Activated CD4-positive, alpha-beta T cell treated with anti-CD3 and anti-CD28 coated beads, Interleukin-2, amount 10 ng/mL, durations not matched to agents 7 days and 5 days (primary cell): ENCODE measurements at places on chromosomes 12 and 14. TPM values are rescaled to one million over a fixed set of nuclear protein-coding genes. Genes with fewer than 3 reads are reported as not detected.

Gene PRKAB1
- 37.2 TPM for total RNA-seq

Gene IL26
- total RNA-seq = 0.50 TPM

Gene NDUFA12
- total RNA-seq = 219 TPM

Gene CCDC196
- not detected for total RNA-seq

Gene GTF2A1
- total RNA-seq = 46.9 TPM

DNA sequence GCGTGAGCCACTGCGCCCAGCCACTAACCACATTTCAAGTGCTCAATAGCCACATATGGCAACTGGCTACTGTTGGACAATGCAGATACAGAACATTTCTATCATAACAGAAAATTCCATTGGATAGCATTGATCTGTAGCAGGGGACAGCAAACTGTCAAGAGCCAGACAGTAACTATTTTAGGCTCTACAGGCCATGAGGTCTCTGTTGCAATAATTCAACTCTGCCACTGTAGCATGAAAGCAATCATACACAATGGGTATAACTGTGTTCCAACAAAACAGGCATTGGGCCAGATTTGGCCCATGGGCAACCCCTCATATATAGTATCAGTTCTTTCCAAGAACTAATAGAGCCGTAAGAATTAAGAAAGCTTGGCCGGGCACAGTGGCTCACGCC is 8.0 kb downstream of the CSRNP2 start:
- no peak for DNase-seq

- peak; percentile 80 for DNase-seq
Observed at GRCh38 chr12:112013601-112014402, 576 bp downstream of the ERP29 start.

- no peak for DNase-seq
Observed at GRCh38 chr14:61330511-61330910, 9.1 kb downstream of the PRKCH start.

DNA sequence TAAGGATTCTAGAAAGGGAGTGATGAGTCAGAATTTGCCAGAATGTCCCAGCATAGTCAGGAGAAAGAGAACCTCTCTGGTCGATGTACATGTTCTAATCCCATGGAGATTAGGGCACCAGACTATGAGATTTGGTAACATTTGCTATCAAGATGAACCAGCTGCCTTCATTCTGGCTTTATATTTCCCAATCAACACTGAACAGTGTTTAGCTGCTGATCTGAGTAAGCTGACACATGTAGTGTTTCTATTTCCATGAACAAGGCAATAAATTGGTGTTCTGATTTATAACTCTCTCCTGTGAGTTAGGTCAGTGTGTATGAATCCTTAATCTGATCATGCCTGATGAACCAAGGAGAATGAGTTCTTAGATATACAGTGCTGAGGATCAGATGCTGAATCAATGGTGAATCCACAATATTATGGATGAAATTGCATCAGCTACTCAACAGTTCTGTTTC is 158.0 kb upstream of the AMIGO2 start:
- no peak for DNase-seq

GRCh38 chr12:15186597-15186996 is 34.6 kb downstream of the RERG start:
- DNase-seq = no peak

DNA sequence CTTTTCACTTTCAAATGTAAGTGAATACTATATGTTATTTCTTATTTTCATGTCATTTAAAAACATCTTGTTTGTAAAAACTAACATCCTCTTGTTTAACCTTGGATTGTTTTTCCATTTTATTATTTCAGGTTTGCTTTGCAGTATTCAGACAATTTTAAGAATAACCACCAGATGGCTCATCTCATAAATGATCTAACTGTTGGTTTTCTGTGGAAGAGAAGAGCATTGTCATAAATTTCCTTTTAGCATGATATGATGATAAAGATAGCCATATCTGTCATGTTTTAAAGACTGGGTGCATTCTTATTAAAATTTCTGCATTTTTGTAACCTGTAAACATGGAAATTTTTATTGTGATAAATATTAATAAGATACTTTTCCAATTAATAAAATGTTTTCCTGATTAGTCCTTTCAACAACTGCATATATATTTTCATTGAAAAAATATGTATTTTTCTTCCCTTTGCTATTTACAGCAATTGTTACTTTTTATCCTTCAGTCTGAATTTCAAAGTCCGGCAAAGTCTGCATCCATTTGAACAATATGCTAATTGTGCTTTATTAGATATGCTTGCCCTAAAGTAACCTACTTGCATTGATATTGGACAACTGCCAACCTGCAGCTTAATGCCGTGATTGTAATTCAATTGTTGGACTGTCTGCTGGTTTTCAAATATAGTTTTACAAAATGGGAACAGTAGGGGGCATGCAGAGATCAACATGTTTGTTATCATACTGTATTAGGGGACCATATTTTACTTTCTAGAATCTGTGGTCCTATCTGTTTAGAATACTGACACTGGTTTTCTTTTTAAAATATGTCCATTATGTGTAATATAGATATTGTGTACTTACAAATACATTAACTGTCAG is 163.4 kb downstream of the GARIN6 start:
- no peak for DNase-seq

DNA sequence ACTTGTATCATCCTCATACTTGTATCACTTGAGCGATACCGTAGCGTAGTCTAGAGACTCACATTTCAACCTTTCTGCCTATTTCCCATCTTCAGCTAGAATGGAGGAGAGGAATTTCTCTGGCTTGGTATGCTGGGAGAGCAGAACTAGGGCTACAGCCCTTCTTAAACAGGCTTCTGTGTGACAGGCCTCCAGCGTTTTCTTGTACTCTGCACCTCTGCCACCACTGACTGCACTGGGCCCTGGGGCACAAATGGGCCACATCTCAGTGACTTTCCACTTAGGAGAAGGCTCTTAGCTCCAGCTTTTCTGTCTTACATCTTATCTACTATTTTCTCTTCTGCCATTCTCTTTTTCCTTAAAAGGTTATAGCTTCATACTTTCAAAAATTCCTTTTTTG is 26.8 kb downstream of the HCFC2 start:
- DNase-seq = no peak

DNA sequence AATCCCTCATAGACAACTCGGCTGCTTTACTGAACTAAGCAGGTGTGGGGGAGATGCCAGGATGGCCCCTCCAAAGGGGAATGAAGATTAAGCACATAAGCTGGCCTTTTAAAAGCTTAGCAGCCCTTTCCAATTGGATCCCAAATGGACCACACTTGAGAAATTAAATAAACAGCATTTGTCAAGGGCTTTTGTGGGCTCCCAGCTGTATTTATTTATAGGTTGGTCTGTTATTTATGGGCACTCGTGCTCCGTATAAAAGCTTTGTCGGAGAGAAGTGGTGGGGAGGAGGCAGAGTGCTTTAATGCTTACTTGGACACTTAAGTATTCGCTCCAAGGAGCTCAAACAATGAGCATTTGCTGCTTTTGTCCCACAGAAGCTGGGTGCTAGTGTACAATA is 580.2 kb downstream of the MED13L start:
- no peak for DNase-seq

DNA sequence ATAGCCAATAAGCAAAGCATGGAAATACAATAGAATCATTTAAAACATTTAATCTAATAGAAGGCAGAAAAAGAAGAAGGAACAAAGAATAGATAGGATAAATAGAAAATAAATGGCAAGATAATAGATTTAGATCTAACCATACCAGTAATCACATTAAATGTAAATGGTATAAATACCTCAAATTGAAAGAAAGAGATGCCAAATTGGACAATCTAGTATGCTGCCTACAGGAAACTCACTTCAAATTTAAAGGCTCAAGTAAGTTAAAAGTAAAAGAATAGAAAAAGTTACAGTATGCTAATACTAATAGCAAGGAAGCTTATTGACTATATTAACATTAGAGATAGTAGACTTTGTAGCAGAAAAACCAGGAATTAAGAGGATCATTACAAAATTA is 40.1 kb downstream of the RAN start:
- DNase-seq = no peak
